Left kidney (tissue), 8 donors: ENCODE measurements at places on chromosomes 5 and 9.

GRCh38 chr5:83708170-83708569 lies 12.5 kb downstream of the HAPLN1 start:
- DNase-seq, result no peak

- DNase-seq, result no peak
Measured at GRCh38 chr5:8576178-8576577, 707.2 kb downstream of the MTRR start.

DNA sequence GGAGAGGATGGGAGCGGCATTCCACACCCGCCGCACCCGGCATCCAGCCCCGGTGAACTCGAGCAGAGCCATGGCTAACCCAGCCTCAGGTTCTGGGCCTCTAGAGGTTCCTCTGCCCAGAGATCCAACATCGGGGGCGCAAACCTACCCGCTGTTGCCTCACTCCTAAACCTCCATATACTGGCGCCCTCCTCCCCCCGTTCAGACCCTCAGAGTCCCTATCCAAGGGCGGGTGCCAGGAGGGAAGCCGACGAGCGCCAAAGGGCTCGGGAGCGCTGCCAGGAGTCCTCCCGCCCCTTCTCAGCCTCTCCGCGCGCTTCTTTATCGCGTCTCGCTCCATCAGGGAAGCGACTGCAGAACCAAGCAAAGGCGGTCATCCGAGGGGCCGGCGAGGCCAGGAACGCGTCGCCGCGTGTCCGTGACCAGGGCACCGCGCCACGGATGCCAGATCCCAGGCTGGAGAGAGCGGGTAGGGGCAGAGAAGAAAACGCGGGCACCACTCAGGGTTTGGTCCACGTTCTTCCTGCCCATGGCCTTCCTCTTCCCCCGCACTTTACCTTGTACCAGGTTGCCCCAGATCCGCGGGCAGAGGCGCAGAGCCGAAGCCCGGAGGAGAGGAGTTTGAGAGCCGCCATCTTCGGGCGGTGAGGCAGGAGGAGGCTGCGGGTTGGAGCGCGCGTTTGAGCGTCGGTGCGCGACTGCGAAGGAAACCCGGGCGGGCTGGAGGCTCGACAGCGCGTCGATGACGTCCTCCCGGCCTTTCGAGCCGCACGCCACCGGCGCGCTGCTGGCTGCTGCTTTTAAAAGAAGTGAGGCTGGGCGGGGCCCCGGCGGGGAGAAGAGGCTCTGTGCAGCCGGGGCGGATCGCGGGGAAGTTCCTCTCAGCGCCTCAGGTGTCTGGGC lies at the start of gene OXCT1:
Gene OXCT1, minus strand, starts transcription at position 702 of the 903 bp plus-strand sequence. Its CDS starts 67 bp downstream, at position 635.
- DNase-seq, result peak; percentile 72

DNA sequence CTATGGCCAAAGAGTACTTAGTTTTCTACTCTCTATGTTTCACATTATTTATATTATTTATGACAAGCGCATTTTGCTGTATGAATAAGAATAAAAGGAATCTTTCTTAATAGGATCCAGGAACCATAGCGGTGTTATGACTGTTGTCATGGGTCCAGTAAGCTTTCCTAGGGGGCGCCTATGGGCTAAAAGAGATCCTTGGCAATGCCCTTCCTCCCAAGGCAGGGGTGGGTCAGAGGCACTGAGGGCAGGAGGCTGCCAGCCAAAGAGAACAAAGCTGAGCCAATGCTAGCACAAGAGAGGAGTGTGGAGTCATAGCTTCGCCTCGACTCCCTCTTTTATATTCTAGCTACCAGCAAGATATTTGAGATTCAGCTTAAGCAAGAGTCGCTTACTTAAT lies 98.4 kb upstream of the GNAQ start:
- no peak for DNase-seq

DNA sequence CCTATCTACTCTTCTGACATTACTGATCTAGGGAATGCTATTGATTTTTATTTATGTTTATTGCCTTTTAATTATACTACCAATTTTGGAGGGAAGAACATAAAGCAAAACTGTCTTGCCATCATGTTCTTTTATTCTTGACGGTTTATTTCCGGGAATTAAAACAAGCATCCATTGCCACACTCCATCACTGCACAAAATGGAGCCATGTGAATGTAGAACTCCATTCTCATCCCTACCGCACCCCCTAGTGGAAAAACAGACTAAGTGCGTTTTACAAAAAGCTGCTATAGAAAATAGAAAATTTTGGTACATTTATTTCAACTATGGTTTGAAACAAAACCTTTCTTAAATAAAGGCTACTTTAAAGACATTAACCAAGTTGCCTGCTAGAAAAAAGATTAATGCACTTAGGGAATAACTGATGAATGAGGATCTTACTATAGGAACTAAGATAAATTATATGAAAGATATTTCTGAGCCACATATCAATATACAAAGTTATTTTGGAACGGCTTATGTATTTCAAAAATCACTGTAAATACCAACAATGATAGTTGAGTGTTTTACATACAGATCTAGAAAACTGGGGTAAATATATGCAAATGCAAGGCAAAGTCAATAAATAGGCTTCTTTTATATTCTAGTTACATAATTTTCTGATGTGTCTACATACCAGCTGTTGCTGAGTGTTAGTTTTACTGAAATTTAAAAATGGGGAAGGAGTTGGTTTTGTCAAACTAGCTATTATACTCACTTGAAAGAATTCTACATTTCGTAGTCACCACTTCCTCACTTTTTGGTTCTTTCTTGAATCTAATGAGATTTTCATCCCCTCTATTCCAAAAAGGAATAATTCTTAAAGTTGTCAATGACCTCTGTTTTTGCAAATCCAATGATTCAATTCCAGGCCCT lies 26.5 kb downstream of the OXCT1 start:
- DNase-seq, result peak; percentile 42

DNA sequence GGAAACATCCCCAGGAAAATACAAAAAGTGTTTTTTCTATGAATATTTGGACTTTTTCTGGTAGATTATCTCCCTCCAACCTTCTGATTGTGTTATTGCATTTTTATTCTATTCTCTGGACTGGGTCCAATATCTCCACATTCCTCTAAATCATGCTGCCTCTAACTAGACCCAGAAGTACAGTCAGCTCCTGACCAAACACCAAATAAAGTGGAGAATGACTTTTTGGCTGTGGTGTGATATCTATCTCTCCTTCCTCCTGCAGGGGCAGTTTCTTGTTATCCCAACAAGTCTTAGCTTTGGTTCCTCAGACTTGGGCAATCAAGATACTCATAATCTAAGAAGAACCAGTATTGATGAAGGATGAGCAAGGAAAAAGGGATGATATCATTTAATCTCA lies 3.2 kb upstream of the RAI14 start:
- no peak for DNase-seq

DNA sequence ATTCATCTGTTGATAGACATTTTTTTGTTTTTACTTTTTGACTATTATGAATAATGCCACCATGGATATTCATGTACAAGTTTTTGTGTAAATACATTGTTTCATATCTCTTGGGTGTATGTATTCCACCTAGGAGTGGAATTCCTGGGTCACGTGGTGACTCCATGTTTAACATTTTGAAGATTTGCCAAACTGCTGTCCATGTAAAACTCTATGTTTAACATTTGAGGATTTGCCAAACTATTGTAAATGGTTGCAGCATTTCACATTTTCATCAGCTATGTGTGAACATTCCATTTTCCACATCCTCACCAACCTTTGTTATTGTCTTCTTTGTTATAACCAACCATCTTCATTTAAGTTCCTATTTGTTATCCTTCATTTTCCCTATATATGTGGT lies 12.2 kb downstream of the TMEFF1 start:
- no peak for DNase-seq

DNA sequence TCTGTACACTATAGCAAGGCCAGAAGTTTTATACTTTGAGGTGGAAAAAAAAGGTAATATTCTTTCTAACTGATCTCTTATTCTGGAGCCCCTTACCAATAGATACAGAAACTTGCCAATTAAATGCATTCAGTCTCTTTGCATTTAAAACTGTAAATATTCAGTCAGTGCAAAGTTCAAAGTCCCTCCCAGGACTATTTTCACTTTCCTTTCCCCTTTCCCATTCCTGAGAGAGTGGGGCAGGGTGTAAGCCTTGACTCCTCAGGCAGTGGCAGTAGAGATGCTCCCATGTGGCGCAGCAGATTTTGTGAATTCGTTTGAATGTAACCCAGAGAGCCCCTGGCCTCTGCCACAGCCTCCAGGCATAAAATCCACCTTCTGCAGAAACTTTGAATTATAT lies 29.9 kb downstream of the CETN3 start:
- no peak for DNase-seq

- no peak for DNase-seq
Measured at GRCh38 chr9:120394058-120394669, 185.8 kb downstream of the CDK5RAP2 start.

DNA sequence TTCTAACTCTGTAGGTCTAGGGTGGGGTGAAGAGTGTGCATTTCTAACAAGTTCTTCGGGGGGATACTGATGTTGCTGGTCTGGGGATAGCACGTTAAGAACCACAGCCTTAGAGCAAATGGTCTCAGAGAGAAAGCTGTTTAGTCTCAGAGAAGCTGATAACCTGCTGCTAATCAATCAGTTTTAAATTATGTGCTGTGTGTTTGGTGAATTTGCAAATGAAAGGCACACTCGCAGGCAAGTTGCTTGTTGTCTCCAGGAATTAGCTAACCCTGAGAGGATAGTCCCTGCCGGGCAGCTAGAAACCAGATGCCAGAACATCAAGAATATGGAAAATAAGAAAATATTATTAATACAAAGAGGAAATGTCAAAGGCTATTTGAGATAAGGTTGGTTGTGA lies 79.2 kb downstream of the DMRT2 start:
- DNase-seq, result no peak

DNA sequence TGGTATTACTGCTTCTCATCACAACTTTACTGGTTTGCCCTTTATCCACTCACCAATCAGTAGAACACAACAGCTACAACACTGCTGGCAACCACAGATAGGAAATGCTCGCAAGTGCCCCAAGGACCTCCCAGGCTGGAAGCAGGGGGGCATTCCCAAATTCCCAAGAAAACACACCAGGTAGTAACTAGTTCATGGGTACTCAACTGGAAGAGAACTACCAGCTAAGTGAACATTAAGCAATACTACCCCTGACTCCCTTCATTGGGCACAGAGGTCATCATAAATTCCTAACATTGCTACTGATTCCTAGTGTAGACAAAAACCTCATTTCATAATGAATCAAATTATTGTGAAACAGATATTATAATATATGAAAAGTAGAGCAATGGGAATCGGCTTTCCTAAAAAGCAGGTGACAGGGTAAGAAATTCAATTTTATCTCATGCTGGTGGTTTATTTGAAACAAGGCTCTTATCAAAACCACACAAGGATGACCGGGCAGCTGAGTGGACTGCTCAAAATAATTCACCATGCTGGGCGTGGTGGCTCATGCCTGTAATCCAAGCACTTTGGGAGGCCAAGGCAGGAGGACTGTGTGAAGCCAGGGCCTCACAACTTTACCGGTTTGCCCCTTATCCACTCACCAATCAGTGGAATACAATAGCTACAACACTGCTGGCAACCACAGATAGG lies 81.6 kb downstream of the TLE1 start:
- DNase-seq, result no peak

DNA sequence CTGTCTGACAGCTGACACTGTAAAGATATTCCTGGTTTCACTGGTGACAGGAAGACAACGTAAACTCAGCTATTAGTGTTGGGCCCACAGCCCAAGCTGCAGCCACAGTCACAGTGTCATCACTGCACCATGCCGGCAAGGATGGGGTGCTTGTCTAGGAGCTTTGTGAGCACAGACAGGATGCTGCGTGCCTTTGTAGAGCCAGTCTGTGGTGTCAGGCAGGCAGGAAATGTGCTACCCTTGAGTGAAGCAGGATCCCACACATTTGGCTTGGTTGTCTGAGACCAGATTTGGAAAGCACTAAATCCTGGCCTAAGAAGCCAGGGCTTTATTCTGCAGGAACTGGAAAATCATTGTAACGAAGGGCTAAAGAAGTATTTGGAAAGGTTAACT lies 121.6 kb upstream of the ADAMTS16 start:
- DNase-seq, result no peak

GRCh38 chr5:10735569-10736276 lies 25.3 kb downstream of the DAP start:
- no peak for DNase-seq

DNA sequence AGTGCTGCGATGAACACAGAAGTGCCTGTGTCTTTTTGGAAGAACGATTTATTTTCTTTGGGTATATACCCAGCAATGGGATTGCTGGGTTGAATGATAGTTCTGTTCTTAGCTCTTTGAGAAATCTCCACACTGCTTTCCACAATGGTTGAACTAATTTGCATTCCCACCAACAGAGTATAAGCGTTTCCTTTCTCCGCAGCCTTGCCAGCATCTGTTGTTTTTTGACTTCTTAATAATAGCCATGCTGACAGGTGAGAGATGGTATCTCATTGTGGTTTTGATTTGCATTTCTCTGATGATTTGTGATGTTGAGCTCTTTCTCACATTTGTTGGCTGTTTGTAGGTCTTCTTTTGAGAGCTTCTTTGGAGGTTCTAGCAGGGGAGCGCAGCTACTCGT lies 134.6 kb downstream of the TENT4A start:
- no peak for DNase-seq

- no peak for DNase-seq
Measured at GRCh38 chr5:9452181-9452580, 93.7 kb downstream of the SEMA5A start.

- no peak for DNase-seq
Measured at GRCh38 chr9:133120501-133121197, 391 bp downstream of the RALGDS start.

DNA sequence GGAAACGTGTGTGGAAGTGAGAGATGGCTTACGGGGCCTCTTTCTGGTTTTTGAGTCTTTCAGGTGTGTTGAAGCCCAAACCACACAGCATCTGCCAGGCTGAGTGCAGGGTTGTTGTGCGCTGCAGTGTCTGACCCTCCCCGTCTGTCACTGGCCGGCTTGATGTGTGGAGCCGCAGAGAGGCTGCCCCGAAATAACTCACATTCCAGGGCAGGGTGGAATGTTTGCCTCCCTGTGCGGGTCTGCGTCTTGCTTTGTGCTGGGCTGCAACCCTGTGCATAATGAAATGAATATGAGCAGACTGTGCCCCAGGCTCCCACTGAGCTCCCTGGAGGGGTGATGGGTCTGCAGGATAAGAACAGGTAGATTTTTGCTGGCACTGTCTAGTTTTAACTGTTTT lies 9.9 kb upstream of the PLEKHG4B start:
- DNase-seq, result no peak

DNA sequence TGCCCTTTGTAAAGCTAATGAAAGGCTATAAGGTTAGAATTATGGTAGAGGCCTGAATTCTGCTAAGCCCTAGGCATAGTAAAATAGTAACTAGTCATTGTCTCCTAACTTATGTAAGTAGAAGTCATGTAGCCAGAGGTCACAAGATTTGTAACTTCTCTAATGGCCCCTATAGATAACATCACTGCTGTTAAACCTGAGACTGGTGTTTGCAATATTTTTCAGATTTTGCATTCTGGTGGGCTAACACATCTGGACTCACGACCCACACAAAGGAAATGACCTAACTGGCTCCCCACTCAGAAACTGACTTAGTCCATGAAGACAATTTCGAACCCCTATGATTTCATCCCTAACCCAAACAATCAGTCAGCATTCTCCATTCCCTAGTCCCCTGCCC lies 37.2 kb upstream of the TTC39B start:
- no peak for DNase-seq

- no peak for DNase-seq
Measured at GRCh38 chr5:79157305-79157704, 45.7 kb downstream of the BHMT start.
